ENCODE measurements at places on chromosomes 16 and 17. TPM values are rescaled to one million over a fixed set of nuclear protein-coding genes. Genes with fewer than 3 reads are reported as not detected.

- no peak for DNase-seq
These were observed 116.9 kb upstream of the ZKSCAN2 start for GRCh38 chr16:25374556-25374955.

DNA sequence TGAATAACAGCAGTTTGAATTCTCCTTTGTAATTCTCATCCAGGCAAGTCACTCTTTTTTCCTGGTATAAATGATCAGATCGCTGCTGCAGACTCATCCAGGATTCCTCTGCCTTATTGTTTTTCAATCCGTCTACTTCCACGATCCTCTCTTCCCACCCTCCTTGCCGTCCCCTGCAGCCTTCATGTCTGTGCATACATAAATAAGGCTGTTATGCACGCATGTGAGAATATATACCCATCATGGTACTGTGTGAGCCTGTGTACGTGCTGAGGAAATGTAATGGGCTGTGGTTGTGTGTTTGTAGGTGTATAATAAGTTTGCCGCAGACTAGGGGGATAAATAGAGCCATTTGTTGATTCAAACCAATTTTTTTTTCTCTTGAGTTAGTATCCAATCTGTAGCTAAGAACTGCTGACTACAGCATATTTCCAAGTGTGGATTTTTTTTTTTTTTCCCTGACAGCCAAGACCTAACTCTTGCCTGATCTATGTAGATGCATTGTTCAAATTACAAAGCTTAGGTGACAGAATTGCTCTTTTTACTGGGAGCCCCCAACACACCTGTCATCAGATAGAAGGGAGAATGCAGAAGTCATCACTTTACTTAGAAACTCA lies 62.2 kb downstream of the RBFOX1 start:
- DNase-seq, result no peak

- DNase-seq, result no peak
These were observed 74.4 kb upstream of the ARL4D start for GRCh38 chr17:43324205-43324893.

GRCh38 chr16:75947626-75948239 lies 221.4 kb upstream of the CPHXL start:
- no peak for DNase-seq

GRCh38 chr17:5820721-5821456 lies 236.6 kb upstream of the NLRP1 start:
- peak; percentile 75 for DNase-seq

GRCh38 chr17:79612468-79613194 lies 1.8 kb upstream of the RBFOX3 start:
- peak; percentile 81 for DNase-seq

GRCh38 chr17:1883536-1883935 lies 53.7 kb downstream of the RPA1 start:
- no peak for DNase-seq

- DNase-seq, result peak; percentile 82
These were observed 1.2 kb upstream of the EFNB3 start for GRCh38 chr17:7703584-7704479.

DNA sequence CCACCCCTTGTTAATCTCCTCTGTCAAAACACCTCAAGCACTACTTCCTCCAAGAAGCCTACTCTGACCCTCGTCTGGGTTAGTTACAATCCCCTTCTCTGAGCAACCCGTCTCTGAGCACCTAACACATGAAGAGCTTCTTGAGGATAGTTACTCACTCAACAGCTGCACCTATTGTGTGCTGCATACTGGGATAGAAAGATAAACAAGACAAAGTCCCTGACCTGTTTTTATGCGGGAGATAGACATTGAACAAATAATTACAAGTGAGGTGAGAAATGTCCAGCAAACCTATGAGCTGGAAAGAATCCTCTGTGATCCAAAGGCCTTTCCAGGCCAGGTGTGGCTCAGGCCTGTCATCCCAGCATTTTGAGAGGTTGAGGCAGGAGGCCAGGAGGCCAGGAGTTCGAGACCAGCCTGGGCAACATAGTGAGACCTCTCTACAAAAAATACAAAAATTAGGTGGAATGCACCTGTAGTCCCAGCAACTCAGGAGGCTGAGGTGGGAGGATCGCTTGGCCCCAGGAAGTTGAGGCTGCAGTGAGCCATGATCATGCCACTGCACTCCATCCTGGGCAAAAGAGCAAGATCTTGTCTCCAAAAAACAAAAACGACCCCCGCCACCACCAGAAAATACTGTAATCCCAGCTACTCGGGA lies 5.5 kb upstream of the ZNF771 start:
- no peak for DNase-seq

DNA sequence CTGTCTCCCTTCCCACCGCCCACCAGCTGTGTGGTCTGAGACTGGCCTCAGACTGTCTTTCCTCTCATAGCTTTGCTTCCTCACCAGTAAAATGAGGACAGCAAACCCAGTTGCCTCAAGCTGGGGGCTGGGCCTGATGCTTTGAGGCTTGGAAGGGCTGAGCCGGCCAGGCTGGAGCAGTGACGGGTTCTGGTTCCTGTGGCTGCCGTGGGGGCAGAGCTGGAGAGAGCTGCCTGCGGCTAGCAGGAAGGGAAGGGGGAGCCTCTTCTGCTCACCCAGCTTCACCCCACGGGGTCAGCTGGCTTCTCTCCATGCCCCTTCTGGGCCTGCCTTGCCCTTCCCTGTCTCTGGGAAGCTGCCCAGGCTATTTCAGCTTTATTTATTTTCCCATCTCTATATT lies 23.7 kb downstream of the LASP1 start:
- no peak for DNase-seq

- no peak for DNase-seq
These were observed 107.6 kb upstream of the SMURF2 start for GRCh38 chr17:64769712-64770111.

GRCh38 chr16:883340-883739 lies 82.8 kb upstream of the GNG13 start:
- no peak for DNase-seq

GRCh38 chr17:49191409-49191916 lies 18.9 kb downstream of the GNGT2 start:
- no peak for DNase-seq

- DNase-seq, result no peak
These were observed 101.8 kb downstream of the XYLT1 start for GRCh38 chr16:17368951-17369350.

- no peak for DNase-seq
These were observed 5.0 kb upstream of the NXPH3 start for GRCh38 chr17:49570540-49571242.

- DNase-seq, result peak; percentile 11
These were observed 7.8 kb downstream of the CRHR1 start for GRCh38 chr17:45791935-45792334.

GRCh38 chr16:19288872-19289799 lies 3.6 kb downstream of the CLEC19A start:
- no peak for DNase-seq

GRCh38 chr16:47461598-47462266 lies 601 bp downstream of the PHKB start:
- peak; percentile 35 for DNase-seq

DNA sequence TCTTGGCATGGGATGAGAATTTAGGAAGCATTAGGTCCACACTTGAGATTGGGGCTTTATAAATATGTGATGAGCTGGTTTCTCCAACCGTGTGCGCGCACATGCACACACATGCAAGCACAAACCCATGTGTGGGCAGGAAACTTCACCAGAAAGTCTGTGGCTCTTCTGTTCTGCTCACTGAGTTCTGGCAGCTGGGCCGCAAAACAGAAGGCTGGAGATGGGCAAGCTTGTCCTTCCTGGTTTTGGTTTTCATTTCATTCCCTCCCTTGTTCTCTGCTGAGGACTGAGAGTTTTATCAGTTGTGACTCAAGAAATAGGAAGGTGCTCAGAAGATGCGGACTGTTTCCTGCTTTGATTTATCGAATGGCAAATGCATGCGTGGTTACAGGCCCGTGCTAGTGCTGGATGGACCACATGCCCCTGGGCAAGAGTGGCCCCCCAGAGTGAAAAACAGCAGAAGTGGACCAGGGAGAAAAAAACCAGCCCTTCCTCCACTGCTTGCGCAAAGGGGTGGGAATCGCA lies 14.1 kb downstream of the MAP3K14 start:
- DNase-seq, result peak; percentile 74

GRCh38 chr16:59886021-59886420 lies 1151.9 kb upstream of the GOT2 start:
- no peak for DNase-seq

DNA sequence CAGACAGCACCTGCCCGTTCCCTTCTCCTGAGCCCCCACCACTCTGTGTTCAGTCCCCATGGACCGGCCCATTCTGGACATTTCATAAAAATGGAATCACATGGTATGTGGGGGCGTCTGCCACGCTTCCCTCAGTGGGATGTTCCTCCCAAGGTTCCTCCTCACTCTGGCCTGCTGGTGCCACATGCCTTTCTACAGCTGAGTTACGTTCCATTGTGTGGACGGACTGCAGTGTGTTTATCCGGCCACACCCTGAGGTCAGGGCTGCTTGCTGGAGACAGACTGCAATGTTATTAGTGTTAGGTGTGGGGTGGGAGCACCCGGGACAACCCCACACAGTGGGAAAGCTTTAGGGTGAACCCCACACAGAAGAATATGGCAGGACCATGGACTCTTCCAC lies 5.9 kb upstream of the AATK start:
- no peak for DNase-seq

DNA sequence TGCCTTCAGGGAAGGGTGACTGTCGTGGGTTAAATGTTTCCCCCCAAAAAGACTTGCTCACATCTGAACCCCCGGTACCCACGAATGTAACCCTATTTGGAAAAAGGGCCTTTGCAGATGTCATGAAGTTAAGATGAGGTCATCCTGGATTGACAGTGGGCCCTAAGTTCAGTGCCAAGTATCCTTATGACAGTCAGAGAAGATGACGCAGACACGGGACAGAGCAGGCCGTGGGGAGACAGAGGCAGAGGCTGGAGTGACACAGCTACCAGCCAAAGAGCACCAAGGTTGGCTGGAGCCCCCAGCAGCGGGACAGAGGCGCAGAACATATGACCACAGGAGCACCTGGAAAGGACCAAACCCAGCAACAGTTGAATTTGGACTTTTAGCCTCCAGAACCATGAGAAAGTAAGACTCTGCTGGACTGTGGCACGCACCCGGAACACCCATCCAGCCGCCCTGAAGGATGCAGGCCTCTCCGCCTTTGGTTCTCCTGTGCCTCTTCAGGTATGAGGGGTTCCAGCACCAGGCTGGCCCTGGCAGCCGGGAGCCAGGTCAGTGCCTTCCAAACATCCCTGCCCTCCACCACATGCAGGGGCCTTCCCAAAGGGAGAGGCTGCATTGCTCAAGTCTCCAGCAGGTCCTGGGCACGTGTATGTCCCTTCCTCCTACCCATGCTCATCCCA lies 104.0 kb downstream of the FOXL1 start:
- DNase-seq, result no peak

GRCh38 chr17:29617125-29617480 lies 5.6 kb downstream of the CORO6 start:
- peak; percentile 89 for DNase-seq

DNA sequence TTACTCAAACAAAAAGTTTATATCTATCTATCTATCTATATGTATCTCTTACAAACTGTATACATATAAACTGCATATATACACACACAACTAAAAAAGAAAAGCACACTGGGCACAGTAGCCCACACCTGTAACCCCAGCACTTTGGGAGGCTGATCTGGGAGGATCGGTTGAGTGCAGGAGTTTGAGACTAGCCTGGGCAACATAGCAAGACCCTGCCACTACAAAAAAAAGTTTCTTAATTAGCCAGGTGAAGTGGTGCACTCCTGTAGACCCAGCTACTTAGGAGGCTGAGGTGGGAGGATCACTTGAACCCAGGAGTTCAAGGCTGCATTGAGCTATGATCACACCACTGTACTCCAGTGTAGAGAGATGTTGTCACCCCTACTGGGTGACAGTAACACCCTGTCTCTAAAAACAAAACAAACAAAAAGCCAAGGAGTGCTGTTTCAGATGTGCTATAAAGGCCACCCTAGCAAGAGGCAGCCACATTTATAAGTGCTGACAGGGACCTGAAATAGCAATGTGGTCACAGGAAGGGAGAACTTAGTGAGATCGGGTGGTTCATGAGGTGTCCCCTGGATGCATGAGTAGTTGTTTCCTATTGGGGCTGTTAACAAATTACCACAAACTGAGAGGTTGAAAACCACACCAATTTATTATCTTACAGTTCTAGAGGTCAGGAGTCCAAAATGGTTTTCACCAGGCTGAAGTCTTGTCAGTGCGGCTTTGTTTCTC lies 4.8 kb downstream of the CD2BP2 start:
- no peak for DNase-seq

- DNase-seq, result peak; percentile 51
These were observed 18.0 kb downstream of the CA5A start for GRCh38 chr16:87918338-87918737.

DNA sequence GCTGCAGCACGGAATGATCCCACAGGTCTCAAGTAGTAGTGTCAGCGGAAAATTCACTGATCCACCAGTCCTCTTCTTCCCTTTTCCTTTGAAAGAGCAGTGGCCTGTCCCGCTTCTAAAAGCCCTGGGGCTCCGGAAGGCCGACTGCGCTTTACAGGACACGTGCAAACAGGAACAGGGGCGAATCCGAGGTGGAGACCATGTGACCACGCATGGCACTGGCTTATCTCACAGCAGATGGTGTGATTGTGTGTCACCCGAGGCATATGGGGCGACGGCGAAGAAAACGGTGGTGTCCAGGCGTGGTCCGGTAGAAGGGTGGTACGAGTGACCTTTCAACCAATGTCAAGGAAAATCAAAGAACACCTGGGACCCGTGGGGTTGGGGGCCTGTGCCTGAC lies 12.0 kb upstream of the KCNJ18 start:
- DNase-seq, result no peak

GRCh38 chr17:81382851-81383250 lies 12.4 kb upstream of the BAHCC1 start:
- no peak for DNase-seq

GRCh38 chr17:74567397-74567796 lies at the start of gene CD300H:
Gene CD300H (minus strand): TSS chr17:74567509.
- no peak for DNase-seq

GRCh38 chr16:57966204-57966771 lies 4.6 kb downstream of the CNGB1 start:
- no peak for DNase-seq

GRCh38 chr17:17204635-17205231 lies 1.4 kb downstream of the PLD6 start:
- no peak for DNase-seq

The METTL22 gene
- total RNA-seq, result 10.9 TPM

The HOXB13 gene
- 3.2 TPM for total RNA-seq

The ABCC3 gene
- total RNA-seq, result 10.4 TPM

The RTN4RL1 gene
- total RNA-seq, result 0.83 TPM

The TTLL6 gene
- not detected for total RNA-seq

The TPSAB1 gene
- not detected for total RNA-seq

The ADAMTS18 gene
- total RNA-seq, result 0.51 TPM

The COPS3 gene
- 290 TPM for total RNA-seq

The MTMR4 gene
- 27.6 TPM for total RNA-seq

The ZG16 gene
- not detected for total RNA-seq

The ADAD2 gene
- not detected for total RNA-seq

The PITPNM3 gene
- total RNA-seq, result 0.33 TPM

The CD300E gene
- not detected for total RNA-seq

The NEUROD2 gene
- total RNA-seq, result not detected

The TBC1D3H gene
- total RNA-seq, result not detected

The WNT9B gene
- 0.06 TPM for total RNA-seq

The CA7 gene
- total RNA-seq, result not detected

The REXO5 gene
- 4.7 TPM for total RNA-seq

Data from Daoy (cell line).